ENCODE measurements at places on chromosomes 2 and 18.

GRCh38 chr2:183035954-183036669, 2.1 kb downstream of the NCKAP1 start:
- peak; percentile 34 for DNase-seq

DNA sequence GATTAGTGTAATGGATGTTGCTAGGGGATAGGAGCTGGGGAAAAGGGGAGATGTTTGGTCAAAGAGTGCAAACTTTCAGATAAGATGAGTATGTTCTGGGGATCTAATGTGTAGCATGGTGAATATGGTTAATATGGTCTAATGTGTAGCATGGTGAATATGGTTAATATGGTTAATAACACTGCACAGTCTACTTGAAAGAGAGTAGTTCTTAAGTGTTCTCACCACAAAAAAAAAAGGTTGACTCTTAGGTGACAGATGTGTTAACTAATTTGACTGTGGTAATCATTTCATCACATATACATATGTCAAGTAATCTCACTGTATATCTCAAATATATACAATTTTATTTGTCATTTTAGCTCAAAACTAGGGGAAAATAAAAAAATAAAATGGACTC, 121.3 kb upstream of the CD226 start:
- DNase-seq = no peak

- no peak for DNase-seq
Observed at GRCh38 chr2:205808486-205809121, 126.3 kb downstream of the NRP2 start.

GRCh38 chr2:46134531-46135227, 162.5 kb upstream of the EPAS1 start:
- no peak for DNase-seq

DNA sequence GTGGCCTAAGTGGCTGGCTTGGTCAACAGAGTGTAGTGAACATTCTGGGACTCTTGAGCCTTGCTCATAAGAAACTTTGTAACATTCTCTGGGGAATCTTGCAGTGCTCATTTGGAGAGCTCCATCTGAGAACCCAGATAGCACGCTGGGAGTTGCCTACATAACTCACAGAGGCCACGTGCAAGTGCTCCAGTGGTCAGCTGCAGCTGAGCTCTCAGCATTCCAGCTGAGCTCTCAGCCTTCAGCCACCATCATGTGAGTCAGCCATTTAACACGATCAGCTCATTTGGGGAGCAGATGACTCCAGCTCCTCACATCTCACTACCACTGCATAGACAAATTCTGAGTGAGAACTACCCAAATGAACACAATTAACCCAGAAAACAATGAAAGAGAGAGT, 25.5 kb upstream of the CTNNA2 start:
- DNase-seq = no peak

- peak; percentile 37 for DNase-seq
Observed at GRCh38 chr2:201964631-201965206, 68.9 kb upstream of the FZD7 start.

DNA sequence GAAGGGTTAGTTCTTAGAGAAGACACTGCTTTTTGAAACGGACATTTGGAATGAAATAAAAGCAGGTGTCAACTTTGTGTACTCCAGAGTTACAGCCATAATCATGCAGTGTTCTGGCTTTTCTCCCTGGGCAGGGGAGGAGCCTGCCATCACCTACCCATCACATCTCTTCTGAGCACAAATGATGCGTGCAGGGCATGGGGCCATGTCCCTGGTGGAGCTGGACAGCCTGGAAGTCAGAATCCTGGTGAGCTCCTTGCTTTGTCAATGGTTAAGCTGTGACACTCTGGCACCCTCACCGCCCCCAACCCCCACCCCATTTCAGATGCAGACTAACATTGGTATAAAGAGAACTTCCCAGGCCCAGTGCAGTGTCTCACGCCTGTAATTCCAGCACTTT, 53.1 kb downstream of the PDCL3 start:
- DNase-seq = no peak

DNA sequence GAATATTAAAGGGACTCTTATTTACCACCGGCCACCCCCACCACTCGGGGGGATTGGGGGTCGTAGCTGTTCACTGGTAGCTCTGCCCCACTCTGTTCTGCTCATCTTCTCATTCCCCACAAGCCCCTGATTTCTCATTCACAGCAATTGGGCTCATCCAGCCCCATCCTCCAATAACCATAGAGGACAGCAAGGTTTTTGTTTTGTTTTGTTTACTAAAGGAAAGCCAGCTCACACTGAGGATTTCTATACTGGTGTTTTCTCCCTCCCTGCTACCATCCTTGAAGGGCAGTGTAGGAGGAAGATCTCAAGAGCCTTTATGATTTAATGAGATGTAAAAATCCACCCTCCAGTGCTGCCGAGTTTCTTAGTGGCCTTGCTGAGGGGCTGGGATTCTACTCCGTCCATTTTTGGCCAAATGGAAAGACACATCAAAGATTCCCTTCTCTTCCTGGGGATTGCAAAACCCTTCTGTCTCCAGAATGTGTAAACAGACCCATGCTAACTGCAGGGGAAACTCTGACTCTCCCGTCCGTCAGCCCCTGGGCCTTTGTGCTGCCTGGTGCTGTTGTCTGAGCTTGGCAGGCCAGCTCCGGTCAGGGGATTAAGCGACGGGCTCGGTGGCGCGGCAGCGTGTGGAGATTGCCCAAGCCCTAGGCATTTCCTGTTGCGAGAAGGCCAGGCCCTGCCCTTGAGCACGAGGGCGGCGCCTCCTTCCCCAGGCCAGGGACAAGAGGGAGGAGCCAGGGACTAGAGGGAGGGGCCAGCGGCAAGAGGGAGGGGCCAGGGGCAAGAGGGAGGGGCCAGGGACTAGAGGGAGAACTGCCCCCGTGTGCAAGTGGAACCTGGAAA, 165.0 kb downstream of the ANTXR1 start:
- peak; percentile 30 for DNase-seq

- DNase-seq = no peak
Observed at GRCh38 chr2:33437297-33437696, 39.2 kb upstream of the RASGRP3 start.

DNA sequence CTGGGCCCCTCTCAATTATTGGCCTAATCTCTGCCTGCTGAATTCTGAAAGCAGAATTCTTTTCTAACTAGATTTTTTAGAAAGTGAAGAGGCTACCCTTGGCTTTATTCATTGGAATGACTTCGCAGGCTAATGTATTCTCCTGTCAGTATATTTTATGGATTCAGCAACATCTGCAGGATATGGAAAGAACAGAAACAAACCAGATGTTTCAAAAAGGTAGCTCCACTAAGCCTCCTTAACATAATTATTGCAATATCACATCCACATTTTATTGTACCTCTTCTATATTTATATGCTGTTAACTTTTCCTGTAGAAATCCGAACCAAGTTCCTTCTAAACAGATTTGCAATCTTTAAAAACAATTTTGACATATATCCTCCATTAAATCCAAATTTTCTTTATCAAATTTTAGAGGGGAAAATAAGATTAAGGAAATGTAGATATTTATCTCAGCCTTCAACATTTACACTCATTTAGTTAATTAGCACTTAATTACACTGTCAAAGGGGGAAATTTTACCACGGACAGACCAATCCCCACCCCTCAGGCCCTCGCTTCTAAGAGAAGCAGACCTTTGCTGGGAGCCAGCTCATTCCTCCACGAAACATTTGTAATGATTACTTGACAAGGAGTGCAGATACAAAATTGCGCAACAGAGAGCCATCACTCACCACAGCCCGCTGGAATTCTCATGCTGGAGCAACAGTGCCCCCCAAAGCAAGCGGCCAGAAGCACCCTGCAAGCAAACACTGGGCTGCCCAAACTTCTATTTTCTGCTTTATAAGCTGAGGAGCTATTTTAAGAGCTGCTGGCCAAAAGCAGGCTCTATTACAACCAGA, 253.4 kb downstream of the ETAA1 start:
- peak; percentile 4 for DNase-seq

DNA sequence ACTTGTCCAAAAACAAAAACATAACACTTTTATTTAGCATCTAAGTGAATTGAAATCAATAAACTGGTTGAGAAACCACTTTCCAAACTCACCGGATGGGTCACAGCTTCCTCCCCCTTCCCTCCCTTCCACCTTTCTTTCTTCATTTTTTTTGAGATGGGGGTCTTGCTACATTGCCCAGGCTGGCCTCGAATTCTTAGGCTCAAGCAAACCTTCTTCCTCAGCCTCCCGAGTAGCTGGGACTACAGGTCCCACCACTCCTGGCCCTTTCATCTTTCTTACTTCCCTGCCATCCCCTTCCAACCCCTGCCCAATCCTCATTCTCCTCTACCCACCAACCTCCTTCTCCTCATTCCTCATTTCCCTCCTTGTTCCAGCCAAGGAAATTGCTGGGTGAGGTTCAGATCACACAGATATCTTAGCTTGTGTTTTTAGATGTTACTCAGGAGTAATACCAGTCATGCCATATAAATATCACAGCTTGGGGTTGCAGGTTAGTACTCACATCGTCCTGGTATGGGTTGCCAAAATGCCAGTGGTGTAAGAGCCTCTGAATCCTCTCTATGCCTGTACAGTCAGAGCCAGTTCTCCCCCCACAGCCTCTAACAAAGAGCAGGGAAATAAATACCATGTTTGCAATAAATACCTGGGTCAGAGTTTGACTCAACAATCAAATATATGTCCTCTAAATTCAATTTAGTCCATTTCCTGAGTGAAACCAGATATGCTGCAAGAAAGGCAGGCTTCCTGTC, 132.7 kb upstream of the NDUFV2 start:
- no peak for DNase-seq

DNA sequence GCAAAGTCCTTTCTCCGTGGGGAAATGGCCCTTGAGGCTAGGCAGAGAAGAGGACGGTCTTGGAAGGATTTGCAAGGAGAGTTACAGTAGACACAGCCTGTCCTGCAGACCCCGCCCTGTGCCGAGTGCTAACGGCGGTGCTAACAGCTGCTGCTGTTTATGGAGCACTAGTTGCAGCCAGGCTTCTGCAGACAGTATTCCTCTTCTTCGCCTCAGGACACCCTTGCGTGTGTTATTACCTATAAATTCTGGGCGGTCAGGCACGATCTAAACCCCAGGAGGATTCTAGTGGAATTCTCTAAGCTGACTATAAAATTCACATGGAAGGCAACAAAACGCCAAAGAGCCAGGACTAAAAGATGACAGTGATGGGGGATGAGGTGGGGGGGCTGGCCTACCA, 139.8 kb downstream of the GLI2 start:
- no peak for DNase-seq

DNA sequence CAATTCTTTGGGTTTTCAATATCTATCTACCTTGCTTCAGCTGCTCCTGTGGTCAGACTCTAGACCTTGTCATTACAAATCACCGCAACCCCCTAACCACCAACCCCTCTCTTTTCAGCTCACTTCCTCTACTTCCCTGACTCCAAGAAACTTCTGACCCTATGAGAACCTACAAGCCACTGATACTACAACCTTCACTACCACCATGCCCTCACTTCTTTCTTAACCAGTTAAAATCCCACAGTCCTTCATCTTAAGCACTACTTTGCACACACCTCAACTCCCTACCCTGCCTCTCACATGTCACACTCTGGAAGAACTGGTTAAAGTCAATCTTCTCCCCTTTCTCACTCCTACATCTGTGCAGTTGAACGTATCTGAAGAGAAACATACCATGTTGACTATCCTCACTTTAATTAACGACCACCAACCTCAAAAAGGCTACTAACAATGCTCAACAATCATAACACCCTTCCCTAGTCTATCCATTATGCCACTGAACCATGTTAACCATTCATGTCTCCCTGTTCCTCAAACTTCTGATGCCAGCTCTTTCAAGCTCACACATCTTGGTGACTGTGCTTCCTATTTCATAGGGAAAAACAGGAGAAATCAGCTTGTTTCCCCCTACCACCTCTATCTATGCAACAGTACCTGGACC, 12.6 kb downstream of the EIF2AK3 start:
- no peak for DNase-seq

- DNase-seq = no peak
Observed at GRCh38 chr2:48824116-48824515, 68.6 kb upstream of the LHCGR start.

DNA sequence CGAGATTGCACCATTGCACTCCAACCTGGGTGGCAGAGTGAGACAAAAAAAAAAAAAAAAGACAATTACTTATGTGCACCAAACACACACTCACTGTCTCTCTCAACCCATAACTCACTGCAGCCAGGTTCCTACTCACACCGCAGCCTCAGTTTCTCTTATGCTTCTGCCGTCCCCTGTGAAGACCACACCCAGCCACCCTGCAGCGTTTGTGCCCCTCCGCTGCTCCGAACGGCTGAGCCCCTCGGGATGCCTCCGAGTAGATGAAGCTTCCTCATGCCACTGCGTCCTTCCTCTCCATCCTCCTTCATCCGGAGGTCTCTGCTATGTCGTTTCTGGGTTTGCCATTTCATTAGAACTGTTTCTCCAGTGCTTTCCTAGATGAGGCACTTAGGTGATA, 160.1 kb downstream of the TWIST2 start:
- no peak for DNase-seq

GRCh38 chr2:45649858-45650811, 1.3 kb upstream of the PRKCE start:
- DNase-seq = peak; percentile 54

GRCh38 chr2:191312163-191312562, 67.0 kb downstream of the MYO1B start:
- DNase-seq = no peak

- no peak for DNase-seq
Observed at GRCh38 chr2:5846881-5847280, 154.7 kb downstream of the SOX11 start.

GRCh38 chr18:80034852-80035406, 695 bp downstream of the RBFA start:
- DNase-seq = no peak

- no peak for DNase-seq
Observed at GRCh38 chr2:112154246-112155117, 16.3 kb downstream of the FBLN7 start.

Data from CD4-positive, alpha-beta T cell treated with Interleukin-21 for 1 hour (primary cell).